T follicular helper cell (primary cell): ENCODE measurements at places on chromosomes 1 and 21.

- no peak for DNase-seq
These were observed 165.3 kb downstream of the GRIK3 start for GRCh38 chr1:36869054-36869453.

- no peak for DNase-seq
These were observed 100.5 kb upstream of the S1PR1 start for GRCh38 chr1:101136271-101136670.

GRCh38 chr21:39564200-39564599, 48.5 kb upstream of the B3GALT5 start:
- no peak for DNase-seq

- no peak for DNase-seq
These were observed 114.0 kb downstream of the CD247 start for GRCh38 chr1:167404161-167404888.

DNA sequence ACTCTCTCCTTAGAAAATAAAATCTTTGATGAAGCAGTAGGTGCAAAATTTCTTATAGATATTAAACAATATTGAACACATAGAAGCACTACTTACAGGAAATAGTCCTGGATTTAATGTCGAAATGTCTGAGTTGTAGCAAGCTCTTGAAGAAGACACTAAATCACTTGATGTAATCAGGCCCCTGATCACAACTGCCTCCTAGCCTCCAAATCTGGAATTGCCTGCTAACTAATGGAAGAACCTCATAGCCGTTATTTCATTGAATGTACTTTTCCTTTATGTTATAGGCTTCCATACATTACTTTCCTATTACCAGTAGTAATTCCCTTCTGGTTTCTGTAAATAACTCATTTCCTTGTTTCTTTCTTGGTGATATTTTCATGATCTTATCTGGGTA, 675.7 kb upstream of the CHRM3 start:
- no peak for DNase-seq
